Thoracic aorta (tissue), 2 donors: ENCODE measurements at places on chromosomes 16 and 17. TPM values are rescaled to one million over a fixed set of nuclear protein-coding genes. Genes with fewer than 3 reads are reported as not detected.

- DNase-seq: no peak
- H3K27me3 ChIP-seq: no peaks in the 10 kb centered on the region
- H3K4me1 ChIP-seq: peaks cover 8% of the 10 kb centered on the region
- H3K4me3 ChIP-seq: no peak overlapping the region
- no peak overlapping the region for H3K27ac ChIP-seq
Observed at GRCh38 chr17:944266-944826, 35.2 kb downstream of the NXN start.

- no peak for DNase-seq
- H3K27me3 ChIP-seq: no peaks in the 10 kb centered on the region
- H3K36me3 ChIP-seq: no peaks in the 10 kb centered on the region
- H3K4me1 ChIP-seq: no peaks in the 10 kb centered on the region
- no peak overlapping the region for H3K4me3 ChIP-seq
- no peak overlapping the region for H3K27ac ChIP-seq
Observed at GRCh38 chr17:20986767-20987510, 55.9 kb downstream of the USP22 start.

- H3K27me3 ChIP-seq: no peaks in the 10 kb centered on the region
- H3K4me3 ChIP-seq: no peak overlapping the region
Observed at GRCh38 chr16:74100395-74101326, 196.0 kb upstream of the PSMD7 start.

The TSR3 gene
- 61.7 TPM for total RNA-seq

The ARL5C gene
- 0.27 TPM for total RNA-seq

The HIGD1B gene
- total RNA-seq: 1.6 TPM

The LPCAT2 gene
- total RNA-seq: 20.5 TPM

The CCL16 gene
- not detected for total RNA-seq
